ENCODE measurements at places on chromosomes 4 and X.

- DNase-seq = no peak
These were observed 117.0 kb downstream of the RNF150 start for GRCh38 chr4:141016117-141016798.

DNA sequence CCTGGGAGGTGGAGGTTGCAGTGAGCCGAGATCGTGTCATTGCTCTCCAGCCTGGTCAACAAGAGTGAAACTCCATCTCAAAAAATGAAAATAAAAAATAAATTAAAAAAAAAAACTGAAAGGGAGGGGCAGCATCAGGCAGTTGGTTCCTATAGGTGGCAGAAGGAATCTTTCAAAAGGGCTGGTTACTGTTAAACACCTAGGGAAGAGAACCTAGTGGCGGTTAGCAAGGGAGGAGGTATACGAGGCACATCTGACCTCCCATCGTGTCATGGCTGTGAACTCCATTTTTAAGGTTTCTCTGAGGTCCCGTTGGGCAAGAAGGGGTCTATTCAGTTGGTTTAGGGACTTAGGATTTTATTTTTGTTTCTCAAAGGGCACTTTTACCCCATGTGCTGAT, 150.1 kb downstream of the SLC7A11 start:
- no peak for DNase-seq

- no peak for DNase-seq
These were observed 20.1 kb downstream of the ENPP6 start for GRCh38 chr4:184197536-184198082.

DNA sequence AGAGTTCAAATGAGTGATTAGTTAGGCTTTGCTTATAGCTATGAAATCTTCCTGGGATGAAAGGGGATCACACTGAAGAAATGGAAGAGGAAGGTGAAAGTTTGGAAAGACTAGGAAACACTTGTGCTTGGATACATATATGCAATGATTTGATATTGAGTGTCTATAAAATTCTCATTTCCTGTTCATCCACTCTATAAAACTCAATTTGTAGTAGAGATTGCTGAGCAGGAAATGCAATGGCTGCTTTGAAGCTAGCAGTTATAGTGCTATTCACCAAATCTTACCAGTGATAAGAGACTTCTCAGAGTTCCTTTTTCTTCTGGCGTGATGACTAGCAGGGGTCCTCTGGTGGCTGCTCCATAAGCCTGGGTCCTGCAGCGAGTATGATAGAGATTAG, 128.1 kb upstream of the HPF1 start:
- no peak for DNase-seq

- DNase-seq = no peak
These were observed 36.9 kb upstream of the FAT1 start for GRCh38 chr4:186760576-186760975.

- DNase-seq = no peak
These were observed 310.7 kb downstream of the PPARGC1A start for GRCh38 chr4:23579166-23579565.

DNA sequence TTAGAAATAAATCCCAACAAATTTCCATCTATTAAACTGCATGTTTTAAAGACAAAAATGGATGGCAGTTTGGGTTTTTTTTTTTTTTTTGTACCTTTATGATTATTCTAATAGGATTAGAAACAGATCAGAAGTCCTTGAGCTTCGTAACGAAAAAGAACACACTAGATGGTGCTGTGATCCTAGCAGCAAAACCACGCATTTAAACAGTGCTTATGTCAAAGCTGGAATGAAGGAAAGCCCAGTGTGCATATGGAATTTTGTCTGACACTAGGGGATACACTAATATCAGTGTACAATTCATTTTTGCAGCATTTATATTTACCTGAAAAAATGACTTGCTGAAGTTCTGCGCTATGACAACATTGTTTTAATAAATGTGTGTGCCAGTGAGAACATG, 229.1 kb downstream of the VEGFC start:
- no peak for DNase-seq

DNA sequence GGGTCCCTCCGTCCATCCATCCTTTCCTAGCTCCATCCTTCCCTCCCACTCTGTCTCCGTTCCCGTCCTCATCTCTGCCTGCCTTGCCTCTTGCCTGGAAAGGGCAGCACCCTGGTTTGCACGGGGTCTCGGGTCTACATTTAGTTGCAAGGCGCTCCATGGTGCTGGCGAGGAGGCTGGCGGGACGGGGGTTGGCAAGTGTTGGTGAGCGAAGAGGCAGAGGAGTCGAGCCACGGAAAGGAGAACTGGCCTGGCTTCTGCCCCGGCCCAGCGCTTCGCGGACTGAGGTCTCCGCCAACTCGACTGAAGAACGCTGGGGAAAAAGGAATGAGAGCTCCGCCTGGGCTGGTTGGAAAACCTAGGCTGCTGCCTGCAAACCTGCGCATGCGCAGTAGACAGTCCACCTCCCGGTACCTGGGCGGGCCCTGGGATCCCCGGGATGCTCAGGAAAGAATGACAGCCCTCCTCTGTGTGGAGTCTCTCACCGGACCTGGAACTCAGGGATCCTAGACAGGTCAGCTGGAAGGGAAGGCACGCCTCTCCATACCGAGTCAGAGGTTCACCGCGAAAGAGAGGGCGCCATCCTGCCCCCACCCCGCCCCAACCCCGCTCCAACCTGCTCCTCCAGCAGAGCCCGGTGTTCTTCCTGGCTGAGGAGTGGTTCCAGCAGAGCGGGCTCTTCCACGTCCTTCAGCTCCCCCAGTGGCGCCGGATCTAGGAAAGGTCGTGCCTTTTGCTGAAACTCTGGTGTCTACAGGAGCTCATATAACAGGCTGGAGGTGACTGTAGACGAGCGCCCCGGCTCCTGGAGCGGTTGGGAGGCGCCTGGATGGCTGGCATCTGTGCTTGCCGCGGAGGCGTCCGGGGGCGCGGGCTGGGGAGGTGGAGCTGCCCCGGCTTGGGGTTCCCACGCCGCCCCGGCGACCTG, 6.0 kb downstream of the FRG2 start:
- no peak for DNase-seq

GRCh38 chr4:78566834-78567499, 15.4 kb downstream of the ANXA3 start:
- no peak for DNase-seq

DNA sequence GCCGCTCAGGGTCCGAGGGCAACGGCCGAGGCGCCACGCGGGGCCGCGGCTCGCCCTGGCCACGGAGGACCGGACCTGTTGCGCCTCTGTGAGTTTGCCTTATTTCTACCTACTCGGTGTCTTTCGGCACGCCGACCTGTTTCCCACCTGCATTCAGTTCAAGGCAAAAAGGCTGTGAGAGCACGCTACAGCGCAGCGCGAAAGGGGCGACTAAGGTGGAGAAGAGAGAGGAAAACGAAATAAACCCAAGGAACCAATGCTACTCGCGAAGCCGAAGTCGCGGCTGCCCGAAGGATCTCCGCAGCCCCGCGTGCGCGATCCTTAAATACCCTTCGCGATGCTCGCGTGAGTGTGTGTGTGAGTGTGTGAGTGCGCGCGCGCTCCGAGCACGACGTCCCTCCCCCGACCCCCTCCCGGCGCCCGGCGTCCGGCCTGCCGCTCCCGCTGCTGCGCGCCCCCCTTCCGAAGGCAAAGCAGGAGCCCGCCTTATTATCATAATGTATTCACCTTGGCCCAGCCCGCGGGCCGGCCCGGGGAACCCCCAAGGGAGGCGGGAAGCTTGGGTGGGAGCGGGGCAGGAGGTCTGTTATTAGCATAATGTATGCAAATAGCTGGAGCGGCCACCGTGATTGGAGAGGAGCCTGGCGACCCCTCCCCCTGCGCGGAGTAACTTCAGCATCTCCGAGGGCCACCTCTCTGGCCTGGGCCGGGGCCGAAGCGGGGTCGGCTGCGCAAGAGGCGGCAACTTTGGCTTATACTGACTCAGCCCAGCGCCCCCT, at the start of gene COL25A1:
Gene COL25A1 (minus strand): TSS at position 298 of the 779 bp plus-strand sequence.
- DNase-seq = no peak

- DNase-seq = no peak
These were observed 34.1 kb downstream of the ANXA3 start for GRCh38 chr4:78585633-78586032.

GRCh38 chr4:175444512-175444911, 367.6 kb downstream of the GPM6A start:
- DNase-seq = no peak

- no peak for DNase-seq
These were observed 117.8 kb downstream of the UCHL1 start for GRCh38 chr4:41374490-41374889.

GRCh38 chr4:145929415-145930178, 9.0 kb downstream of the ZNF827 start:
- DNase-seq = no peak

- no peak for DNase-seq
These were observed 46.0 kb downstream of the GEMIN8 start for GRCh38 chrX:13983734-13984133.

- no peak for DNase-seq
These were observed 27.5 kb downstream of the CCDC149 start for GRCh38 chr4:24885342-24885741.

DNA sequence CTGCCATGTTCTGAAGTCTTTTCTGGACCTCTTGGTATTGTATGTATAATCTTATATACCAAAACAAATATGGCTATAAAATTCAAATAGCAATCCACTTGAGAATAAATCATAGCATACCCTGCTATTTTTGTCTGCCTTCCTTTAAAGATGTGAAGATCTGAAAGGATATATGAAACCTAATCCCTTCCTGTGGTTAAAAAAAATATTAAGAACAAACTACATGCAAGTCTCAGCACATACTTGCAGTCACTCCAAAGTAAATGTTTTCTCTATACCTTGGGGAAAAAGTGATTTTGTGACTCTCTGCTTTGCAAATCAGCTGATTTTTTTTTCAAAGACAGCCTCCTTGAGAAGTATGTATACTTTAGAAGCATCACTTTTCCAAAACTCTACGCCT, 322.9 kb downstream of the ANKRD50 start:
- DNase-seq = no peak

GRCh38 chrX:42567268-42567667, 210.7 kb downstream of the PPP1R2C start:
- DNase-seq = no peak

DNA sequence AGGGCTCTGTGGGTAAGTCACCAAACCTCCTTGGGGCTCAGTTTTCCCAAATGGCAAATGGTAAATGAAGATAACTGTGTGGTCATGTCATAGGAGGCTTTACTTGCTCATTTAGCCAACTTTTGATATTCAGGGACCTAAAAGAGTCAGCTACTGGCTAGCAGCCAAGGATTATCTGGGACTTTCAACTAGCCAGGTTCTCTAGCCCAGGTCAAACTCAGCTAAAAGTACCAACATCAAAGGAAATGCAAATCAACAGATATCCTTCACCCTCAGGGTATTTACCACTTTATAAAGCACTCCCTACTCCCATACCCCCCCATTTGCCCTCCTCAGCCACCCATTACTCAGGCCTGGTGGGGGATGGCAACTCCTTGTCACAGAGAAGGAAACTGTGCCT, 7.5 kb downstream of the AMER1 start:
- DNase-seq = no peak

DNA sequence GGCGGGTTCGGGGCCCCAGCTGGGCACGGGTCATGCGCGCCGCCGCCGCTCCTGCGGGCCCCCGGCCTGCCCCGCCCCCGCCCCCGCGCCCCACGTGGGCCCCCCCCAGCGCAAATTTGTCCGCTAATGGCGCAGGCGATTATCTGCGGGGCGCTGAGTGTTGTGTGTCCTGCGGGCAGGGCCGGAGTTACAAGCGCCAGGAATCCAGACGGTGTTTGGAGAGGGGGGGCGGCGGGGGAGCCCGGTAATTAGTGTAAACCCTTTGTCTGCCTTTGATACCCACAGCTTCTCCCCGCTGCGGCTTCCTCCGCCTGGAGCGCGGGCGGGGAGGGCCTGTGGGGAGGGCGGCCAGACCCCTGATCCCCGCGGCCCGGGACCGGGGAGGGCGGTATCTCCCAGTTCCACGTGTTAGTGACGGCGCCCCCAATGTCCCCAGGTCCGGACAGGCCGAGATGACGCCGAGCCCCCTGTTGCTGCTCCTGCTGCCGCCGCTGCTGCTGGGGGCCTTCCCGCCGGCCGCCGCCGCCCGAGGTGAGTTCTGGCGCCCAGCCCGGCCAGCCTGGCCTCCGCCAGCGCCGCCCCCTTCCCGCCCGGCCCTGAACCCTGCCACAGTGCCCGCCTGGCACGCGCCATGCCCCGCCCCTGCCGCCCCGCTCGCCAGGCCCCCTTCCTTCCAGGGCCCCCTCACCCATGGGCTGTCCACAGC, 761 bp downstream of the FGFRL1 start:
- no peak for DNase-seq

DNA sequence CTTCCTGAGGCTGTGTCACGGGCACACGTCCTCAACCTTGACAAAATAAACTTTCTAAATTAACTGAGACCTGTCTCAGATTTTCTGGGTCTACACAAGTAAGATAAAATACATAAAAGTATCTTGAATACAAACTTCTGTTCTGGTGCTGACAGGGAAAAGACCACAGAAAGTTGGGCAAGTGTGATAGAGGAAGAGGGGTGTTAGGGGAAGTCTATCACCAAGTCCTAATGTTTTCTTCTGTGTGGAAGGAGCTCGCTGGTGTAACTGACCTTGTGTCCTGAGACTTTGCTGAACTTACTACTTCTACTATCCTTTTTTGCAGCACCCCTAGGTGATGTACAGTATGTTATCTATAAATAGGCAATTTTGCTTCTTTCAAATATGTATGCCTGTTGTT, 97.0 kb upstream of the STIM2 start:
- no peak for DNase-seq

DNA sequence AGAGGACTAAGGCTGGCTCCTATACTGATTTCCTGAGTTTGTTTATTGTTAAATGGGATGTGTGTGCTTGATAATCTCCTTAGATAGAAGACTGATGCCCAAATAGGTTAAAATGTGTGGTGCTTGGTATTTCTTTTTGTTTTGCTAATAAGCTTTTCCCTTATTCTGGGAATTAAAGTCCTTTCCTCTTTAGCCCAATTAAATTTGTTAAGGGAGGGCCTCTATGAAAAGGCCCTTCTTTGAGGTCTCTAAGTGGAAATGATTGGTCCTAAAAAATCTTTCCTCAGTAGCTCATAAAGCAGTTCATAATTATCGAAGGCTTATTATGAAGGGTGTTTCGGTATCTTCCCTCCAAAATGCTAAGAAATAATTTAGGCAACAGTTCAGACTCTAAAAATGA, at the start of gene RRH:
Gene RRH (plus strand): TSS at position 301 of the 400 bp plus-strand sequence. CDS start 56 bp downstream, at position 357.
- no peak for DNase-seq

DNA sequence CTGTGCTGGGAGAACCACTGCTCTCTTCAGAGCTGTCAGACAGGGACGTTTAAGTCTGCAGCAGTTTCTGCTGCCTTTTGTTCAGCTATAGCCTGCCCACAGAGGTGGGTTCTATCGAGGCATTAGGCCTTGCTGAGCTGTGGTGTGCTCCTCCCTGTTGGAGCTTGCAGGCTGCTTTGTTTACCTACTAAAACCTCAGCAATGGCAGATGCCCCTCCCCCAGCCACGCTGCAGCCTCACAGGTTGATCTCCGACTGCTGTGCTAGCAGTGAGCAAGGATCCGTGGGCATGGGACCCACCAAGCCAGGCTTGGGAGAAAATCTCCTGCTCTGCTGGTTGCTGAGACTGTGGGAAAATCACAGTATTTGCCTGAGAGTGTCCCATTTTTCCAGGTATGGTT, 133.8 kb upstream of the UBQLN2 start:
- no peak for DNase-seq

- DNase-seq = no peak
These were observed 52.3 kb downstream of the MEPE start for GRCh38 chr4:87884976-87885549.

Measured in SHP77 treated with DMSO at 0.1 percent for 48 hours (cell line).